ENCODE measurements at places on chromosomes 6 and 20.

DNA sequence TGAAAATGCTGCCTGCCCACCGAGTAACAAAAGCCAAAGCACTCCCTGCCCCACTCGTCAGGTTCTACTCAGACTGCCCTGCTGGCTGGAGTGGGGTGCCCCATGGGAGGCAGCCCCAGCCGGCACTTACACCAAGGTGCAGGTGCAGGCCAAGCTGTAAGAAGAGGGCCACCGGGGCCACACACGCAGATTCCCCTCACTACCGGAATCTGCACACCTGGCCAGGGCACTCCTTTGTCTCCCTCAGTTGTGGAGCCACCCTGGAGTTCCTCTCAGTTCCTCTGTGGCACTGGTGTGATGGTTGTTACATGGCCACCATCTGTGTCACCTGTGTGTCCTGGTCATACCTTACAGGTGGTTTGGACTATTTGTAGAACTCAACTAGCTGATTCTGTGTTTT, 112.4 kb downstream of the FOXO3 start:
- DNase-seq: no peak

DNA sequence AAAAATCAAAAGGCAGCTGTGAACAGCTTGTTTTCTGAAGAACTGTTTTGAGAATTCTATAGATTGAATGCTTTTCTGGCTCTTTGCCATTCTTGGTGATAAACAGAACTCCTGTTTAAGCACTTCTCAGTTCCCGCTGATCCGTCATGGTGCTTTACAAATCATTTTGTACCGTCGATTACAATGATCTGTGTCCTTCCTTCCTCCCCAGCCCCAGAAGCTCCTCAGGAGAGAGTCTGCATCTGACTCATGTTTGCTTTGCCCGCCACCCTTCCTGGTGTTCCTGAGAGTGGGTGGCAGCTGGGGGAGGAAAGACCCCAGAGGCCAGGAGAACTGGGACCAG, 538.6 kb upstream of the MARCKS start:
- no peak for DNase-seq

- peak; percentile 74 for DNase-seq
Observed at GRCh38 chr6:131116755-131117360, 18.4 kb upstream of the AKAP7 start.

GRCh38 chr20:33663161-33664084, 1.3 kb downstream of the C20orf144 start:
- DNase-seq: peak; percentile 69

- no peak for DNase-seq
Observed at GRCh38 chr6:158863646-158864045, 44.5 kb upstream of the EZR start.

GRCh38 chr20:44664131-44664530, 12.6 kb upstream of the ADA start:
- peak; percentile 66 for DNase-seq

DNA sequence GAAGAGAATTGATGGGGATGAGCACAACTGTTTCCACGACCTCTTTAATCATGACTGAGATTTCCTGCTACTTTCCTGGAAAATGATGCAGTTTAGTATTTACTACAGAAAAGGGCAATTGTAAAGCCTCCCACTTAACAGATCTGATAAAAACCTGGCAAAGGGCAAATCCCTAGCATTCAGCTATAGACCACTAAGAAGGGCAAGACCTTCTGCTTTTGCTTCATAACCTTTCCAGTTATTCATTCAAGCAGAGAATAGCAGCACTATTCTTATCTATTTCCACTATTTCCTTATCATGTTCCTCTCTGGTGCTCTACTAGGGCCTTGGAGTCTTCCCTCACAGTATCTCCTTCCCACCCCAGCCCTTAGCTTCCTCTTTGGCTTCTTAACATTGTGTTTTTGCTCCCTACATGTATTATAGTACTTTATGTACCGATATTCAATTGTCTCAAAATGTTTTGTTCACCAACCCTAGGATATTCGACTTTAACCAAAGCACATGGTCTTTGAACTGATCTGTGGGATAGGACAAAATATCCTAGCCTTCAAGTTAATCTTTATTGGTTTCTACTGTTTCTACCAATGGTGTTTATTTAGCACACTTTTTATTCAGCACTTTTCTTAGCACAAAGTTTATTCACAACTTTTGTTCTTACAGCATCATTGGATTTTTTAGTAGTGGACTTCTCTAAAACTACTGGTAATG, 32.7 kb upstream of the MANEA start:
- DNase-seq: no peak

- no peak for DNase-seq
Observed at GRCh38 chr6:55953335-55953734, 77.9 kb upstream of the BMP5 start.

- DNase-seq: no peak
Observed at GRCh38 chr20:53608456-53609452, 15.1 kb upstream of the ZNF217 start.

DNA sequence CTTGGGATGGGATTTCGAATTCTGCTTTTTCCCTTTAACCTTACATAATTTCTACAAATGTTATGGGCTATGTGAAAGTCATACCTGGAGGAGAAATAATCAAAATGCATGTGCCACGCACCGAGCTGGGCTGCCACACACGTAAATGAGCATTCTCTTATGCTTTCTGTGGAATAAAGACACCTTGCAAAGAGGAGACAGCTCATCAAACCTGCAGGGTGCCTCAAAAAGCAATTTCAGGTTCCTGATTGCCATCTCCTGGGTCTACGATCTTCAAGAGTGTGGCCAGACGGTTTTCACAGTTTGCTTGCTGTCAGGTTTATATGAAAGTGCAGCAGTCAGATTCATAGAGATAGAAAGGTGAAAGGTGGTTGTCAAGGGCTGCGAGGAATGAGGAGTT, 36.6 kb downstream of the DUSP22 start:
- DNase-seq: no peak

DNA sequence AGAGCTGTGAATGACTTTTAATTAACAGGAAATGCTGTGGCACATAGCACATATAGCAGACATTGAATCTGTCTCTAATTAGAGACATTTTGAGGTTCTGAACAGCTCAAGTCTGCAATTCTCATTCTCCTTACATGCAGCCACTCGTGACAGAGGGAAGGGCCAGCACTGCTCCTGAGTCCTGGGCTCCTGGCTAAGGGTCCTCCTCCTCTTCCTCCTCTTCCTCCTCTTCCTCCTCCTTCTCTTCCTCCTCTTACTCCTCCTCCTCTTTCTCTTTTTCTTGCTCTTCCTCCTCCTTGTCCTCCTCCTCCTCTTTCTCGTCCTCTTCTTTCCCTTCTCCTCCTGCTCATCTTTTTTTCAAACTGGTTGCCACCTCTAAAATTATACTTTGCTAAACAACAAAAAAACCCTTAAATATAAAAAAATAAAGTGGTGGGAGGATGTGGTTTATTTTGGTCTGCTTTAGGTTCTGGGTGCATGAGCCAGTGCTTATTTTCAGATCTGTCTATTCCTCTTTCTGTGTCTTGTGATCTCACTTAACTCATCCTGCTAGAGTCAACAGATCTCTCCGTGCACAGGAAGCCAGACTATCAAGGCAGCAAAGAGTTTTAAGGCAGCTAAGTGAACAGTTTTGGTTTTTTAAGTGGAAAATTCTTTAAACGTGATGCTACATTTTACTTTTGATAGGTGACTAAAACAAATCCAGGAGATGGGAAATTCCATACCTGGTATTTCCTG, 159.3 kb downstream of the CD83 start:
- DNase-seq: peak; percentile 69

DNA sequence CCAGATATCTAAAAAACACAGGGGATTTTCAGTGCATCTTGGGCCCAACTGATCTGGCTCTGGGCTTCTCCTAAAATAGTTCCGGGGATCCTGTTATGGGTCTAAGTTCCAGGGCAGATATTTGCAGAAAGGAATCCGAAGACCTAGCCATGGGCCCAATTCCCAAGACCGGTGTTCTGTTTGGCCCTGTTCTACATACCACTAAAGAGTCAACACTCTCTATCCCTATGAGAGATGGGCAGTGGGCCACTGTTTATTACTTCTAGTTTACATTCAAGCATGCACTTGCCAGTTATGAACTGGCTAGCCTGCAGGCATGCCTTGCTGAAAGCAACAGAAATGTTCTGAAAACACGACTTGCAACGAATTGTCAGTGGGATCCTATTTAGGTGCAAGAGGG, 87.4 kb upstream of the PLCB4 start:
- DNase-seq: no peak

DNA sequence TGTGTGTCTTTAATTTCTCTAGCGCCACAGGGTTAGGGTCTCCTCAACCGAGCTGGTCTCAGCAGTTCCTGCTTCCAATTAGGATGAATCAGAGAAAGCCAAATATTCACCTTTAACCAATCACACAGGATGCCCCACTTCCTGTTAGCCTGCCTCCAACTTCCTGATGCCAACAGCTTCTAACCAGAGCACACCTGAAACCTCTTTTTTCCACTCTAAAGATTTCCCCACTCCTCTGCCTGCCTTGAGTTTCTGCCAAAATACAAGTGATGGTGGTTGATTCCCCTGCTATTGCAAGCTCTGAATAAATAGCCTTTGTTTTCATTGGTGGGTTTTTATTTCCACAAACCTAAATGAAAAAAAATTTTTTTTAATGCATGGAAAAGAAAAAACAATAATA, 144.7 kb upstream of the UST start:
- no peak for DNase-seq

- no peak for DNase-seq
Observed at GRCh38 chr20:44849703-44850102, 35.8 kb upstream of the YWHAB start.

- DNase-seq: no peak
Observed at GRCh38 chr20:39568109-39568508, 606.0 kb downstream of the DHX35 start.

DNA sequence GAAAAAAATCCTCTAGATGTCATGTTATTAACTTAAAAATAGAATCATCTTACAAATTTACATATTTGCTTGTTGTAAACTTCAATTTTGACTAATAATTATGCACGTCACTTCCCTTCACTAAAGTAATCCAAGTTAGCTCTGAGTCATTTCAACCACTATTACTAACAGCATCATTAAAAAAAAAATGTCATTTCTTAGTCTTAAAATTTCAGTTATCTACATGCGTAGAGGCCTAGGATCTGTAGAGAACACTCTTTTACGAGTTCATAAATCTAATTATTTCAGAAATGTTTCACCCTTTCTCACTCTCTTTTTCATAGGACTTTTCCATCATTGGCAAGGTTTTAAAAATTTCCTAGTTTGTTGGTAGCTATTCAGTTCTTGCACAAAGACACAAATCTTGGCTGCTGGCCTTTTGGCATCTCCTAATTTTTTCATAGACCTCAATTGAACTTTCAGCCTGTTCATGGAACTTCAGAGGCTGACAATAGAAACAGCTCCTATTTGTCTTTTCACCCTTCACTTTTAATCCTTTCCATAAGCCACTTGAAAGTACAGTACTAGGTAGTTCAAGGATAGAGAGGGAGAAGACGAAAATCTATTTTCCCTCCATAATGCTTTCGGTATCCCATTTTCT, 61.5 kb downstream of the OGFRL1 start:
- no peak for DNase-seq

DNA sequence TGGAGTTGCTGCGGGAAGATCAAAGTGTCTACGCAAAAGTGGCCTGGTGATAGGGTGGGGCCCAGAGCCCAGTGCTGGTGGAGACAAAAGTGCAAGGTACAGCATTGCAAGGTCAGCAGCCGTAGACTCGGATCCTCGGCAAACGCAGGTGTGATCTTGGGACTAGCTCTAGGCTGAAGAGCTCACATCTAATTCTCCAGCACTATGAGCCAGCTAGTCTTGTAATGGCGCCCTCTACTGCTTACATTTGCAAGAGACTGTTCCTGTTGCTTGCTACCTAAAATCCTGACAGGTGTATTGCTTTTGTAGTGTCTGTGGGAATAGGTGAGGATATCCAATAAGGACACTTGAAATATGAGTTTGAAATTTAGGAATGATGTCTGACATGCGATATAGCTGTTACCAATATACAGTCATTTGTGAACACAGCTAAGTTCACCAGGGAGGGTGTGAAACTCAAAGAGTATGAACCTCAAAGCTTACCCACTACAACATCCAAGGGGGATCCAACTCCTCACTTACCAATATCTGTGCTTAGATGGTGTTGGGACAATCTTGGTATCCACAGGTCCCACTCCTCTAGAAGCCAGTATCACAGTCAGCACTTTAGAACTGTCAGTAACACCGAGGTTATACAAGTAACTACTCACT, 58.4 kb downstream of the PDE7B start:
- DNase-seq: peak; percentile 53

- no peak for DNase-seq
Observed at GRCh38 chr6:21521276-21521675, 72.3 kb upstream of the SOX4 start.

GRCh38 chr20:53579581-53580375, 13.9 kb downstream of the ZNF217 start:
- peak; percentile 65 for DNase-seq

GRCh38 chr6:27145731-27146455, 101.6 kb upstream of the PRSS16 start:
- DNase-seq: peak; percentile 92

- DNase-seq: no peak
Observed at GRCh38 chr6:122783401-122783800, 3.9 kb downstream of the FABP7 start.

DNA sequence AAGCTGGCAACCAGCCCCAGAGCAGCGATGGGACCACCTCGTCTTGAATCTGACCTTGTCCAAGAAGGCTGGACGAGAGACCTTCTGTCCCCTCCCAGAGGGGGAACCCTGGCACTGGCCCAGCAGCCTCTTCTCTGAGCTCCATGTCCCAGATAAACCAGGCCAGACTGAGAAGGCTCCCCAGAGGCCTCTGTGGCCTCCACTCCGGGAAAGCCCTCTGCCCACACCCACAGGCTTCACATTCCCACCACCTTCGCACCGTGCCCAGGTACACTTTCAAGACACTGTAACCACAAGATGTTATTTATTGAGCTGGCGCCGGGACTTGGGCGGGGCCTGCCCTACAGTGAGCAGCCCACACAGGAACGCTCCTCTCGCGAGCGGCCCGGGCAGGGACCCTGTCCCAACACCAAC, 33.2 kb downstream of the ADA start:
- DNase-seq: no peak

GRCh38 chr6:117616391-117617209, 14.3 kb upstream of the GOPC start:
- DNase-seq: no peak

DNA sequence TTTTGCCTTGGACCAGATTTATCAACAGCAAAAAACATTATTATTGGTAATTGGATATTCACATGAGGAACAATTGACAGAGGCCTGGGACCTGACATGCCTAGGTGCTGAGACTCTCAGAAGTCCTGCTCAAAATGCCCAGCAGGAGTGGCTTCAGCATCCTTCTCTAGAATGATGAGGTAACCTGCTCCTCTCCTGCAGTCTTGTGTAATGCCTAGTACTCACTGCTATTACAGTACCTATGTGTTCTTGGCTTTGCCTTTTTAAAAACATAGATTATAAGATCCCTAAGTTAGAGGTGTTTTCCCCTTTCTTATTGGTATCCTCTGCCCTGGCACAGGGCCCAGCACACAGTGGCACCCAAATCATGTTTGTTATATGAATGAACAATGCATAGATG, 230.9 kb downstream of the PKHD1 start:
- DNase-seq: no peak

GRCh38 chr6:91276315-91276714, 689.4 kb upstream of the MAP3K7 start:
- DNase-seq: peak; percentile 36

DNA sequence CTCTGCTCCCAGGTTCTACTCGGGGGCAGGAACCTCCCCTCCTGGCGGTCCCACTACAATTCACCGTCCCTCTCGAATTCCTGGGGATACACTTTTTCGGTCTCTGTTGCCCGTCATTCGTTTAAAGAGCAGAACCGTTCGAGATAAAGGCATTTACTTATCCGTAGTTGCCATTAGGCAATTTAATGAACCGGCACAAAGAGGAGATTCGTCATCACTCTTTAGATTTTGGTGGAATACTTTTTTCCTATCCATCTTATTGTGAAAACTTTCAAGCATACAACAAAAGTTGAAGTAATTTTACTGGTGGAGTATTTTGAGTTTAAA, 1.2 kb upstream of the CD24 start:
- DNase-seq: no peak

Data from KBM-7 (cell line).